ENCODE measurements at places on chromosomes 5 and 9. TPM values are rescaled to one million over a fixed set of nuclear protein-coding genes. Genes with fewer than 3 reads are reported as not detected.

- DNase-seq, result no peak
These were observed 44.4 kb upstream of the CPLX2 start for GRCh38 chr5:175826980-175827379.

- DNase-seq, result no peak
These were observed 104.0 kb downstream of the COL23A1 start for GRCh38 chr5:178486239-178486641.

The FOXD4L6 gene
- not detected for polyA plus RNA-seq

- DNase-seq, result no peak
These were observed 933.0 kb downstream of the TLE4 start for GRCh38 chr9:80504601-80505230.

The PAM gene
- polyA plus RNA-seq, result 255 TPM

- DNase-seq, result no peak
These were observed 49.8 kb upstream of the ANGPTL2 start for GRCh38 chr9:127172066-127172707.

- no peak for DNase-seq
These were observed 93.1 kb downstream of the MRPS27 start for GRCh38 chr5:72226950-72227349.

DNA sequence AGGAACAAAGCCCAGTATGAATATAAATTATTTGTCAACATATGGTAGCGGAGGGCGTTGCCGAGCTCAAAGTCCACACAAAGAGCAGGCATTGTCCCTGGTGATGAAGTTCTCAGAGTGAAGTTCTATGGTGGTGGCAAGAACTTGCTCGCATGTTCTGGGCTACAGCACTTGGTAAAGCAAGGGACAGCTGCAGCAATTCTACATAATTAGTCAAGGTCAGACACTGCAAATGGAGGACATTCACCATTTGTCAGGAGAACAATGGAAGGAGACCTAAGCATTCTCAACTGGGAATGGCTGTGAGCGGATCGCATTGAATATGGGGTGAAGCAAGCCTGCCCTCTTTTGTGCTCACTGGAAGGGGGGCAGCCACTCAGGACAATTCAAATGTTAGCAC, 503.8 kb upstream of the ADAMTS16 start:
- DNase-seq, result no peak

GRCh38 chr5:161539016-161539415, 7.5 kb downstream of the GABRB2 start:
- DNase-seq, result no peak

The MELK gene
- 21.0 TPM for polyA plus RNA-seq

The ENHO gene
- polyA plus RNA-seq, result 3.6 TPM

- no peak for DNase-seq
These were observed 18.7 kb upstream of the PRELID2 start for GRCh38 chr5:145853781-145854376.

The SPAAR gene
- 1.3 TPM for polyA plus RNA-seq

The WDR55 gene
- polyA plus RNA-seq, result 20.6 TPM

DNA sequence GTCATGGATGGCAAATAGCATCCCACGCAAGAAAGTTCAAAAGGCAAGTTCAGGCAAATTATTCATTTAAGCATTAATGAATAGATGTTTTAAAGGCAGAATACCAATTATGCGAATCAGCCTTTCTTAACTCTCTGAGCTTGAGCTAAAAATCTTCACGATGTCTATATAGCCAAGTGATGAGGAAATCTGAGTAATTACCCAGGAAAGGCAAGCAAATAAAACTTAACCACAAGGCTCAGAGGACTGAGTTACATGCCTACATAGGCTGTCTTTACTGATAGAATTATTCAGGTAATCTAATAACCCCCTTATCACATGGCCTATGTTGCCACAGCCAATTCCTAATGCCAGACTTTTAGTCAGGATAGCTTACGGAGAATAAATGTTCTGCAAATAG, 120.8 kb upstream of the MTAP start:
- no peak for DNase-seq

DNA sequence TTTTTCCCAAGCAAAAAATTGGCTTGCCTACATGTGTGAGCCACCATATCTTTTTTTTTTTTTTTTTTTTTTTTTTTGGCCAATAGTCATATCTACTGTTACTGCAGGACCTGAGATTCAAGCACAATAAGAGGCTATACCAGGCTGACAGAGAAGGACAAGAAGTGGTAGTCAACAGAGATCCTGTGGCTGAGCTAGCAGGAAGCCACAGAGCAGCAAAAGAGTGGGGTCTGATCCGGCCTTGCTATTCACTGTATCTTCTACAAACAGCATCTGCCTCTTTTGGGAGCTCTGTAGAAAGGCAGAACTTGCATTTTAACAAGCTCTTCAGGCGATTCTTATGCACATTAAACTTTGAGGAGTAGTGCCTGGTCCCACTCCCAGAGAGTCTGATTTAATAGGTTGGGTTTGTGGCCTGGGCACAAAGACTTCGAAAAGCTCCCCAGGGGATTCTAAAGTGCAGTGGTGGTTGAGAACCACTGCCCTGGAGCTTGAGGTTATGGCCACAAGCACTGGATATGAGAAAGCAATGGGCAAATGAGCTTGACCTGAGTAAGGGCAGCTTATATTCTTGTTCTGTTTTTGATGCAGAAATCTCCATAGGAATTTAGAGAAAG, 162.8 kb downstream of the PIK3R1 start:
- no peak for DNase-seq

The SPINK6 gene
- not detected for polyA plus RNA-seq

The RAI14 gene
- 145 TPM for polyA plus RNA-seq

GRCh38 chr5:170750791-170751190, 32.7 kb upstream of the GABRP start:
- DNase-seq, result no peak

The BAAT gene
- 0.13 TPM for polyA plus RNA-seq

The CD72 gene
- 1.8 TPM for polyA plus RNA-seq

The FOXD4 gene
- 0.64 TPM for polyA plus RNA-seq

DNA sequence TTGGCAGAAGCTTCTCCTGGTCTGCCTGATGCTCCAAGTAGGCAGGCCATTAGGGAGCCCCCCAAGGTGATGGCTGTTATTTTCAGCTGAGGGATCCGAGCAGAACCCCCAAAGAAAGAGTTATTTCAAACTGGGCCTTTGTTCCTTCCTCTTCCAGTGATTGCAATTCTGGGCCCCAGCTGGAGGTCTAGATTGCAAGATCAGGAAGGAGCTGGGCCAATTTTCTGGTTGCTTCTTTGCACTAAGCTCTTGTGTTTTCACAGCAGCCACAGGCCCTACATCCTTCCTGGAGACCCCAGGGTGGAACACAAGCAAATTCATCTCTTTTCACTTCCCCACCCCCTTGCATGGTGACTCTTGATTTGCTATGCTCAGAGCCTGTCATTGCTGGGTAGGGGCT, 215.0 kb downstream of the SEMA6A start:
- DNase-seq, result no peak

GRCh38 chr5:154862766-154863165, 4.3 kb downstream of the CNOT8 start:
- no peak for DNase-seq

GRCh38 chr5:132759114-132760048, 12.2 kb downstream of the CCNI2 start:
- DNase-seq, result no peak

The CCNI2 gene
- polyA plus RNA-seq, result 3.8 TPM

- no peak for DNase-seq
These were observed 107.5 kb upstream of the TLR4 start for GRCh38 chr9:117596678-117597077.

- DNase-seq, result no peak
These were observed 368.2 kb downstream of the TMEM161B start for GRCh38 chr5:87900419-87900818.

- no peak for DNase-seq
These were observed 154.6 kb upstream of the GNA14 start for GRCh38 chr9:77802515-77803293.

- DNase-seq, result no peak
These were observed 366 bp upstream of the DOCK8 start for GRCh38 chr9:214351-214647.

DNA sequence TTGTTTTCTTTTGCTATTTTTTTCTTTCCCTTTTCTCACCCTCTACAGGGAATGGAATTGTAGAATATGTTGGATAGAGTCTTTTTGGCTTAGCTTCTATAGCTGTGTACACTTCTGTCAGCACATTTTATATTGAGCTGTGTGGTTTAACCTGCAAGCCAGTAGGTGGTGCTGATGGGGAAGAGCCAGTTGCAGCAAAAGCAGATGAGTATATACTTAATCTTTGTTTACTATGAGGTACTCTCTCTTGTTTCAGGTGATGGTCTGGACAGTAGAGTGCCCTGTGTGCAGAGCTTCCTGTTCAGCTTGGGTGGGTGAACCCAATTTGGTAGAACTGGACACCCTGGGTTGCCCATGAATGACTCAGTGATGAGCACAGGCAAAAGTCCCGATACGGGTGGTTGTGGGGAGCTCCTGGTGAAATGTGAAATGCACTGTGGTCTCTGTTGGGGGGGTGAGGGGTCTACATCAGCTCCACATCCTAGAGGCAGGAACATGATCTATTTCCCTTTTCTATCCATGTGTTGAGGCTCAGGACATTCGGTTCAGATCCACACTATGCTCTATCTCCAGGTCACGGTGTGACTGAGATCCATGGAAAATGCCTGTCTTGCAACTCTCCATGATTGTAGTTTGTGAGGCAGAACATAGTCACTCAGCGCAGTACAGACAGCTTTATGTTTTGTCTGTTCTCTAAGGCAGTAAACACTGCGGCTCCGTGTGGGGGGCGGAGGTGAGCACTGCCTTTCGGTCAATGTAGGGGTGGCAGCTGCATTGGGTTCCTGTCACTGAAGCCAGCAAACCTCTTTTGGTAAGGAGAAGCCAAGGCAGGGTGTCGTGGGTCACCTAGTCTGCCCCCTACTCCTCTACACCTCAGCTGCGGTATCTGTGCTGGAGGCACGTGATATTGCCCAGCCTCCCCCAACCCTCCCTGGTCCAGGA, 353.2 kb downstream of the PRR16 start:
- no peak for DNase-seq

The TAS2R1 gene
- 0.15 TPM for polyA plus RNA-seq

- no peak for DNase-seq
These were observed 461.9 kb upstream of the COX7C start for GRCh38 chr5:86155796-86156195.

- no peak for DNase-seq
These were observed 294.0 kb upstream of the EFNA5 start for GRCh38 chr5:107964722-107965121.

The FAM78A gene
- 2.7 TPM for polyA plus RNA-seq

GRCh38 chr5:12615141-12615820, 711.0 kb upstream of the CTNND2 start:
- no peak for DNase-seq

- no peak for DNase-seq
These were observed 127.6 kb downstream of the DROSHA start for GRCh38 chr5:31404325-31404724.

- DNase-seq, result no peak
These were observed 15.4 kb downstream of the KCNN2 start for GRCh38 chr5:114377050-114377844.

The PFN3 gene
- not detected for polyA plus RNA-seq

The RNF38 gene
- polyA plus RNA-seq, result 42.1 TPM

GRCh38 chr5:105773241-105773640, 1897.5 kb downstream of the EFNA5 start:
- no peak for DNase-seq
